ENCODE measurements at places on chromosomes 12 and 14.

- no peak for DNase-seq
Measured at GRCh38 chr12:48031135-48031960, 27.1 kb upstream of the COL2A1 start.

DNA sequence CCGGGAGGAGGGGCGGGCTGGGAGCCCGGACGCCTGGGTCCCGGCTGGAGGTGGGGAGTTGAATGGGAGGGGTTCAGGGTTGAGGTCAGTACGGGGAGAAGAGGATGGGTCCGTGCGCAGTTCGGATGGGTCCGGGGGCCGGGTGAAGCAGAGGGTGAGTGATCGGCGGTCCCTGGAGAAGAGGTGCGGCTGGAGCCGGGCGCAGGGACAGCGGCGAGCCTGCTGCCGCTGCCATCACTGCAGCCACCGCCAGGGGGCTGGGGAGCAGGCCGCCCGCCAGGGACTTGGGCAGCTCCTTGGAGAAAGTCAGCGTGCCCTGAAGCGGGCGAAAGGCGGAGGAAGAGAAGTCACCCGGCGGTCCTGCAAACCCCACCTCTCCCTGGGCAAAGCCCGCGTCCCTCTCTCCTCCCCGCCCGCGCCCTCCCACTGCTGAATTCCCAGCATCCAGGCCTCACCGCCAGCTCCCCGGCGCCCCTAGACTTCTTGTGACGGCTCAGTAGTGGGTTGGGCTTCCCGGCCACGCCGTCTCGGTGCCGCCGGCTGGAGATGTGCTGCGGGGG, 6.0 kb upstream of the GPR84 start:
- peak; percentile 74 for DNase-seq

GRCh38 chr12:100151769-100152168, 9.1 kb upstream of the BLTP3B start:
- DNase-seq = no peak

DNA sequence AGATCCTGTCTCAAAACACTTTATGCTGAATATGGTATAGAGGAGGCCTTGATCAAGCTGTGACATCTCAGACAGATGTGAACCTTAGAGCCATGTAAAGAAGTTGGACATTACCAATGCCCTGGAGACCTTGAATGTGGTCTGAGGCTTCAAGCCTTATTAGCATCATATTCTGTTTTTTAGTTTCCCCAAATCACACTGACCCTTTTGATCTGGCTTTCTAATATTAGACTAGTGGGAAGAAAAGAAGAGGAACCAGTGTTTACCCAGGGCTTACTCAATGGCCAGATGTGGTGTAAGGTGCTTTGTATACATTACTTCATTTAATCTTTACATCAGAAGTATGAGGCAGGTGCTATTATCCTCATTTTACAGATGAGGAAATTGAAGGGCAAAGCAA, 10.6 kb upstream of the TBPL2 start:
- DNase-seq = no peak

DNA sequence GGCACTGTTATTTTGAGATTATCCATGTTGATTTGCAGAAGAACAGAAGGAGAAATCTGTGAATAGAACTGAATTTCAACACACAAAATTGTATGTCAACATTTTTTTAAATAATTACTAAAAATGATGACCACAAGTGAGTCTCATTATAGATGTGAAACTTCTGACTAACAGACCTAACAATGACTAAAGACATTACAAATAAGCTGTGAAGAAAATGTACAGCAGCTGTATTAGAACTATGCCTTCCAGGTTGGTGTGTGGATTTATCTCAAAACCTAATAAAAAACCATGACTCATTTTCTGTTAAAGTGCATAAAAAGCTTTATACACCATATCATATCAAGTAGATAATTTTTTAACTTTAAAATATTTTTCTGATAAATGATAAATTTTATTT, 22.5 kb upstream of the FOXG1 start:
- no peak for DNase-seq

DNA sequence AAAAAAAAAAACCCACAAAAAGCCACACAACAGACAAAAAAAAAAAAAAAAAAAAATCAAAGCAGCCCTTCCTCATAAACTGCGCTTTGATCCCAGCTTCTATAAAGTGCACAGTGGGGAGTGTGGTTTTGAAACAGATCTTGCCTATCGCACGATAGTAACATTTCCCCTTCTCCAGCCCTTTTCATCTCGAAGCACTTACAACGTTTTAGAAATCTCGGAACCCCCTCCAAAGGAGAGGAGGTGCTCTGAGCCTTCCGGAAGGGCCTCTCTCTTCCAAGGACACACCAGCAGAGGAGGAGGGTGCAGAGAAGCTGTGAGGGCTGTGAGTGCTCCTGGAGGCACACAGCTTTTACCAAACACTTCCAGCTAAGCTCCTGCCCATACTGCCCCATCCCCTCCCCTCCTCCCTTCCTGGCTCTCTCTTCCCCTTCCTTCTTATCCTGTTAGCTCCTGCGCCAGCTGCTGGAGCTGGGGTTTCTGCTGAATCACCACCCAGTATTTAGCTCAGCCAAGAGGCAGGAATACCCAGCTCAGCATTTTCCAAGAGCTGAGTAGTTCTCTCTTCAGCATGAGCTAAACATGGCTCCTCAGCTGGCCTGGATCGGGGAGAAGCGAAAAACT, 28.4 kb downstream of the SLC7A8 start:
- peak; percentile 51 for DNase-seq

DNA sequence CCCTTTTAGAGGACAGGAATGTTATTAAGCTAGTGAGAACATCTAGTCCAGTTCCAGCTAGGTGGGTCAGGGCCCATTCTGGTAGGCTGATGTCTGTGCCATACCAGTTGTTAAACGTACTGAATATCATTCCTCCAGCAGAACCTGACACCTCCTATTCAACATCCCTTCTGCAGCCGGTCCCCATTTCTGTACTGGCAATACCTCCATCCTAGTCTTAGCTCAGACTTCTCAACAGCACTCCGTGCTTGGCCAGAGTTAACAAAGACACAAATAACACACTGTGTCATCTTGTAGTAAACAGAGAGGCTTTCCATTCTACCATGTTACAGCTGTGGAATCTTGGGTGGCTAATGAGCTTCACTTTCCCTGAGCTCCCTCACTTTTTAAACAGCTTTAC, 94.3 kb upstream of the PDE3A start:
- DNase-seq = no peak

DNA sequence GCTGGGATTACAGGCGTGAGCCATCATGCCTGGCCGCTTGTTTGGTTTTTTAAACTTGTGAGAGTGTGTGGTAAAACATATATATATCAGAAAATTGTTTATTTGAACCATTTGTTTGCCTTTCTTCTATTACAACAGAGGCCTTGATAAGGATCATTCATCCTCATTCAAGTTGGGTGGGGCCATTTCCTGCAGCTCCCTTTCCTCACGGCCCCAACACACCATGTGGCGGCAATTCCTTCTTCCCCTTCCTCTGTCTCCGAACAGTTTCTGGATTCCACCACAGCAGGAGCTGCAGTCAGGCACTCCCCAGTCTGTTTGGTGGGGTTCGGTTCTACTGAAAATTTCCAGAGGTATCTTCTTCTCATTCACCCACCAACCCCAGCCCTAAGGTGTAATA, 42.0 kb upstream of the RASSF3 start:
- peak; percentile 55 for DNase-seq
